ENCODE measurements at places on chromosomes 13 and 19.

DNA sequence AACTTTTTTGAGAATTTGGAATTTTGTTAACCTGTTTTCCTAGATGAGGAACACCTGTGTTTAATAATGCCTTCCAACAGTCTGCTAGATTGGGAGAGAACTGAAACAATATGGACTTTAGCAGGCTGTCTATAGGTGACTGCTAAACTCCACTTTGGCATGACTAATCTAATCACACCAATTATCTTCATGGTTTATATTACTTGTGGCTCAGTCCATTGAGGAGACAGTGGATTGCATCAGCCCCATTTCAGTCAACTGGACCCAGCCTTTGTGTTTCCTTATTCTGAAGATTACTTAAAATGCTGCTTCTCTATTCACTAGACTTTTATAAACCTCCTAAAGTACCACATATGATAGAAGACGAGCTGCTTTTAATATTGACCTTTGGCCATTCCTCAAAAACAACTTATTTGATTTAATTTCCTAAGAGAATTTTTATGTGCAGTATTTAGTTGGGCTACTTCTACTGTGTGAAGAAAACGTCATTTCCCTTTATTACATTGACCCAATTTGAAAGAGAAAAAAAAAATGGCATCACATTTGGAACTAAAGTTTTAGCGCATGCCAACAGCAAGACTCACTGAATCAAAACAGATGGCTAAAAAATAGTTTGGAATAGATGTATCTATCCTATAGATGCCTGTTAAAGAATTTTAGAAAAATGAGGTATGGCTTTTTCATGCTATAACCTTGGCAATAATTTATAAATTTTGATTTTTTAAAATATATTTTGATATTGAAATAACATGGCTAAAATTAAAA, 295.8 kb downstream of the NDFIP2 start:
- no peak for DNase-seq

- DNase-seq, result no peak
Measured at GRCh38 chr19:1266916-1267476, 2.1 kb upstream of the CIRBP start.

DNA sequence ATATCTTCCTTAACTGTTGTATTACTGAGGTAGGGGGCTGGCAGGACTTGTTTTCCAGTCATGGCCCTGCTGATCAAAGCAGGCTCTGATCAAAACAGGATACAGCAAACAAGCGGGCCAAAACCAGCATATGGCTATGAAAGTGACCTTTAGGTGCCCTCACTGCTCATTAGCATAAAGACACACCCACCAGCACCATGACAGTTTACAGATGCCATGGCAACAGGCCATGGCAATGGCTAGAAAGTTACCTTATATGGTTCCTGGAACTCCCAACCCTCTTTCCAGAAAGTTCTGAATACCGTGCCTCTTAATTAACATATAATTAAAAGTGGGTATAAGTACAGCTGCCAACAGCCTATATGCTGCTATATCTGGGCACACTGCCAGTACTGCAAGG, 551.4 kb upstream of the SGCG start:
- DNase-seq, result no peak

DNA sequence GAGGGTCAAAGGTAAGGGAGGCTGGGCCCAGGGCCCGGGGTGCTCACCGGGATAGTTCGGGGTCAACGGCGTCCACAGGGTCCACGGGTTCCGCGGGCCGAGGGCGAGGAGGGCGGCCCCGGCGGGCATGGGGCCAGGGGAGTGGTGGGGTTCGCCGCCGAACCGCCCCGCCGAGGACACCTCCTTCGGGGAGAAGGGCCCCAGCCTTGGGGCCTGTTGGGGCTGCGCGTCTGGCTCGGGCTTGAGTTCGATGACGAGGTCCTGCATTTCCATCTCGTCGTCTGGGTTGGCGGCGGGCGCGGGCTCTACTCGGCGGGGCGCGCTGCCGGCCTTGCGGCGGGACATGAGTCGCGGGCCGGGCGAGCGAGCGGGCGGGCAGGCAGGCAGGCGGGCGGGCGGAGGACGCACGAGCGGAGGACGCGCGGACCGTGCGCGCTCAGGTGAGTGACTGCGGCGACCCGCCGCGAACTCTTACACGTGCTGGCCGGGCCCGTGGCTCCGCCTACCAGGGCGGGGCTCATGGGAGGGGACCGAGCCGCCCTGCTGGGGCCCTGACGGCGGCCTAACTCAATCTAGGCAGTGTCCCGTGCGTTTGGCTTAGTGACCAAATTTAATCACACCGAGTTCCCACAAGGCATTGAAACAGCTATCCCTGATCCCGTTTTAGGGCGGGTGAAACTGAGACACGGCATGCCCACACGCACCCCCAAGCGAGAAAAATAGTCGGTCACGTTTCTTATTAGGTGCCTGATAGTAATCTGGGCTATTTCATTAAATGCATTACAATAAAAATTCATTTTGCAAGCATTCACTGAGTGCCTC, at the start of gene ZNF296:
ZNF296 (minus strand) TSS at position 450 of the 822 bp plus-strand sequence; CDS start at position 345, 105 bp downstream.
- no peak for DNase-seq

GRCh38 chr13:84655677-84656076, 773.4 kb upstream of the SLITRK1 start:
- no peak for DNase-seq

DNA sequence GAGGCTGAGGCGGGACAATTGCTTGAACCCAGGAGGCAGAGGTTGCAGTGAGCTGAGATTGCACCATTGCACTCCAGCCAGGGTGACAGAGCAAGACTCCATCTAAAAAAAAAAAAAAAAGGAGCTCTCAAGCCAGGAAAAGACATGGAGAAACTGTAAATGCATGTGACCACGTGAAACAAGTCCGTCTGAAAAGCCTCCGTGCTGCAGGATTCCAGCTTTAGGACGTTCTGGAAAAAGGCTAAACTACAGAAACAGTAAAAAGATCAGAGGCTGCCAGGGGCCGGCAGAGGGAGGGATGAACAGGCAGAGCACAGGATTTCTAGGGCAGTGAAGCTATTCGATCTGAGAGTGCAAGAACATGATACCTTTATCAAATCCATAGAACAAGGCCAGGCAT, 40.7 kb upstream of the NDUFS7 start:
- DNase-seq, result no peak

DNA sequence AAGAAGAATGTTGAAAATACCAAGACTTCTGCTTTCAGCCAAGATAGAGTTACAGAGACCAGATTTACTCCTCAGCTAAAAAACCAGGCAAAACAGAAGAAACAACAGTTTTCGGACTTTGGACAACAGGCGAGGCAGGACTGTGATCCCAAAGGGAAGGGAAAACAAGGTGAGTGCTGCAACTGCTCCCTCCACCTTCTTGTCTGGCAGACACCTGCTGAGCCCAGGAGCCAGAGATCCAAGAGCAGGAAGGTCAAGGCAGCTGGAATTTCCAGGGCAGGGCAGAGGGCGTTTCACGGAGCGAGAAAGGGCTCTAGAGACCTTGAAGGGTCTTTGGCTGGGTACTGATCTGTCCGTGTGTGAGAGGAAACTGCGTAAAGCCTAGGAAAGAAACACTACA, 32.9 kb upstream of the SLC7A9 start:
- DNase-seq, result no peak

- DNase-seq, result no peak
Measured at GRCh38 chr13:72804301-72804700, 22.4 kb downstream of the PIBF1 start.

DNA sequence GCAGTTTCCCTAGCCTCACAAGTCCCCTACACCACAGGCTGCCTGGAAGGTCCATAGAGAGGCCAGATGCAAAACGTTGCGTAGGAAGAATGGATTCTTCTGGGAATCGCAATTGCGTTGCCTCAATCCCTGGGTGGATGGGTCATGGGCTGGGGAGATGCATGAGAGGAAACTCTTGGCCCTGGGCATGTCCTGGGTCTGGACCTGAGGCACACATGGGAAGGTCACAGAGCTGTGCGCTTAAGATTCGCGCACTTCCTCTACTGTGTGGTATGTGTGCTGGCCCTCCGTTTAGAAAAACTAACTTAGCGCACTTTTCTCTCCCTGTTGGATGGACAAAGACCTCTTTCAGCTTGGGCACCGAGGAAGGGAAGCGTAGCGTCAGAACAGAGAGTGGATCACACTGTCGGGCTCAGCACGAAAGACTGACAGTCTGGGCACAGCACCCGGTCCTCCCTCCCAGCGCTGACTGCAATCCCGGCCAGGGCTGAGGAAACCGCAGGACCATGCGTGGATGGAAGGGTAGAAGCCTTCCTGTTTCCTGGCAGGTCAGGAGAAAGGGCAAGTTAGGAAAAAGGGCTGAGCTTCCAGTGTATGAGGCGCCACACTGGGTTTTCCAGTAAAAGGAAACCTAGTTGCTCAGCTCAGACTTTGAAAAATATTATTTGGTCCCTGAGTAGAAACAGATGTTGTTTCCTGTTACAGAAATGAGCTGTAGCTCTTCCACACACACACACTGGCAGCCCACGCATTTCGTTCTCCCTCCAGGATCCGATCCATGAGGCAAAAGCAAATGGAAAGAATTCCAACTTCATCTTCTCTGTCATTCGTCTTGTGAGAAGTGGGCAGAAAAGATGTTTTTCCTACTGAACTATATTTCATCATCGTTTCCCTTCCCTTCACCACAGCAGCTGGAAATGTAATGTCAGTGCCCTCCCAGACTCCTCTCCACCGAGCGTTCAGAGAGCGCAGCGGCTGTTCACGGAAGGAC, 86.0 kb downstream of the ING1 start:
- DNase-seq, result no peak

- DNase-seq, result no peak
Measured at GRCh38 chr13:41212881-41213280, 18.5 kb upstream of the KBTBD7 start.

DNA sequence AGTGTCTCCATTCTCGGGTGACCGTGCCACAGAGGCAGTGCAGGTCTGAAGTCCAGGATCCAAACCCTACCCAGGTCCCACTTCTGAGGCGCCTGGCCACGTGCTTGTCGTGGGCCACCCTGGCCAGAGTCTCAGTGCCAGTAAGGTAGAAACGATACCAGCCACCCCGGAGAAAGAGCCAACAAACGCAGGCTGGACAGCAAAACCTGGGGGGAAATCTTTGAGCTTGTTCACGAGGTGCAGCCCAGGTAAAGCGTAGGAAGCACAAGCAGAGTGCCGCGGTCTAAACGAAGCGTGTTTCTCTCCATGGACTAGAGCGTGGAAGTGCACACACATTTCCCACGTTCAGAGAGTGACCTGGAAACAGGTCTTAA, 95.6 kb downstream of the ATP11A start:
- no peak for DNase-seq

- no peak for DNase-seq
Measured at GRCh38 chr13:103276775-103277498, 210.7 kb upstream of the SLC10A2 start.

GRCh38 chr13:40288259-40288658, 378.2 kb downstream of the FOXO1 start:
- DNase-seq, result no peak

DNA sequence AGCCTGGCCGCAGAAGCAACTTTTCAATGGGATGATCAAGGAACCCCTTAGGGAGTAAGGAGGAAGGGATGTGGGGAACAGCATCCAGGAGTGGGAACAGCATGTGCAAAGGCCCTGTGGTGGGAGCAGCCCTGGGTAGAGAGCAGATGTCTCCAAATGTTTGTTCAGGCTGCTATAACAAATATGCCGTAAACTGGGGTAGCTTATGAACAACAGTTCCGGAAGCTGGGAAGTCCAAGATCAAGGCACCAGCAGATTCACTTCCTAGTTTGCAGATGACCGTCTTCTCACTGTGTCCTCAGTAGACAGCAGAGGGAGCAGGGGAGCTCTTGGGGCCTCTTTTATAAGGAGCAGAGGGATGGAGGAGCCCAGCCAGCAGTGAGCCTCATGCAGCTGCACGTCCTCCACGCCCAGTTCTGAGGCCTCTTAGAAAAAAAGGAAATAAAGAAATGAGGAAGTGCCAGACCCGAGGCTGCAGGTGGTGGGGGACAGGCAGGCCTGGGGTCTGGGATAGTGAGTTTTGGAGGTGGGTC, 4.2 kb upstream of the LRRC25 start:
- no peak for DNase-seq

DNA sequence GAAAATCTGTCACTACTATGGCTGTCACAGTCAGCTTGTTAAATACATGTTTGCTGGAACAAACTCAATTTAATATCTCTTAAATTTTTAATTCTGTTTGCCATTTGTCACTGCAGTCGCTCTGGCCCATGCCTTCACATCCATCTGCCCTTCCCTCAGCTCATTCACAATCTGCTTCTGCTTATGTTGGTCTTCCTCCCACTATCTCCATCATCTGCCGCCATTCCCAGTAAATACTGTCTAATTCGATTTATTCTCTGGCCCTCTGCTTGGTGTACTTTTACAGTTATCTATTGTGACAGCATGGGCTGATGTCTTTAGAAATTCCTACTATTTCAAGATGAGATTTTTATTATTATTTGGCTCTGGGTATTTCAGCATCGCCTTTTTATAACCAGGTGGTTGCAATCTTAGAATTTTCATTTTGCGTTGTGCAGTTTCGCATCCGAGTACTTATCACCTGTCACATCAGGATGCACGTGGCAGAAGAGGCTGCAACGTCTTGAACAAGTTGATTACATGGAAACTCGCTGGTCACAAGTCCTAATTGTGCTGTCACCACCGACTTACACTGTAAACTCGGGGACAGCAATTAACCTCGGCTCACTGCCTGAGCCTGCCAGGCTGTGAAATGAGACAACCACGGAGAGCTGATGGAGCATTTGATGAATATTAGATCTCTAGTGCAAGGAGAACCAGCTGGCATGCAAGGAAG, 158.4 kb downstream of the MYO16 start:
- DNase-seq, result no peak

DNA sequence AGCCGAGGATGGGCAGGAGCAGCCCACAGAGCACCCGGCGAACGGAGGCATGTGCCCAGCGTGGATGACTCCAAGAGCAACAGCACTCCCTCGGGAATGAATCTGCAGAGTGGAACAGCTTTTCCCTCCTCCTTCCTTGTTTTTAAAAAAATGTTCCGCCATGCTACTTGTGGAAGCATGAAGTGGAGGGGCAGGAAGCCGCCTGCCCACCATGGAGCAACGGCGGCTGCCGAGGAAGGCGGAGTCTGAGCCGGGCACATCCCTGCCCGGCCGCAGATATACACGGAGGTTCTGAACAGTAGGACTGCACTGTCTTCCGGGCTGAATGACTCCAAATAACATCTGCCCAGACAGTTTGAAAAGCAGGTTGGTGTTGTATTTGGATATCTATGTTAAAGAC, 65.2 kb downstream of the SOX1 start:
- no peak for DNase-seq

- DNase-seq, result peak; percentile 47
Measured at GRCh38 chr19:47608969-47609905, at the start of gene BICRA. Gene BICRA, plus strand, starts transcription at chr19:47609134. Its CDS starts 64,441 bp downstream, at chr19:47673575.

DNA sequence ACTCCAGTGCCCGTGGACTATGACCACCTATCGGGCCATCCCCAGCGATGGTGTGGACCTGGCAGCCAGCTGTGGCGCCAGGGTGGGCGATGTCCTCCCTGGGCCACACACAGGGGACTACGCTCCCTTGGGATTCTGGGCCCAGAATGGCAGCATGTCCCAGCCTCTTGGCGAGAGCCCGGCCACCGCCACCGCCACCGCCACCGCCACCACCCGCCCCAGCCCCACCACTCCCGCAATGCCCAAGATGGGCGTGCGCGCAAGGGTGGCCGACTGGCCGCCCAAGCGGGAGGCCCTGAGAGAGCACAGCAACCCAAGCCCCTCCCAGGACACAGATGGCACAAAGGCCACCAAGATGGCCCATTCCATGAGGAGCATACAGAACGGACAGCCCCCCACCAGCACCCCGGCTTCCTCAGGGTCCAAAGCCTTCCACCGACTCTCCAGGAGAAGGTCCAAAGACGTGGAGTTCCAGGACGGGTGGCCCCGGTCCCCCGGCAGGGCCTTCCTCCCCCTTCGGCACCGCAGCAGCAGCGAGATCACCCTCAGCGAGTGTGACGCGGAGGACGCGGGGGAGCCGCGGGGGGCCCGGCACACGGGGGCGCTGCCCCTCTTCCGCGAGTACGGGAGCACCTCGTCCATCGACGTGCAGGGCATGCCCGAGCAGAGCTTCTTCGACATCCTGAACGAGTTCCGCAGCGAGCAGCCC, 142.3 kb downstream of the DPF1 start:
- DNase-seq, result no peak

Measured in stimulated activated CD8-positive, alpha-beta memory T cell treated with anti-CD3 and anti-CD28 coated beads, Interleukin-4, amount 100 ng/mL, for 1 hour (primary cell).